ENCODE measurements at places on chromosomes 7 and 10.

- DNase-seq = no peak
Observed at GRCh38 chr7:92785923-92786322, 50.5 kb downstream of the CDK6 start.

- no peak for DNase-seq
Observed at GRCh38 chr7:81327468-81328266, 408.8 kb upstream of the SEMA3C start.

- no peak for DNase-seq
Observed at GRCh38 chr10:49435225-49435624, 39.3 kb upstream of the DRGX start.

DNA sequence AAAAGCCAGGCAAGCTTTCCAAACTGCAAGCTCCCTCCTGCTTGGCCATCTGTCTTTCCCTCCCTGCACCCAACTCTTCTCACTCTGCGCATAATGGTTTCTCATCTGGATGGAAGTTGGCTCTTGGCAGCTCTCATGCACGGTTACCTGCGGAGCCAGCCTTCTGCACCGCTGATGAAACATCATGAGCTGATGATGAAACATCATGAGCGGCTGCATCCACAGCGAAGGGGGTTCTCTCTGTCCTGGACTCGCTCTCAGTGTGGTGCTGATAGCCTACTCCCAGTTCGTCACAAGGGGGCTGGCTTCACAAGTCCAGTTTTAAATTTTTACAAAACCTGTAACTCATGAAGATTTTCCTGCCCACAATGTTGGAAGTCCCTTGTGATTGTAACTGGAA, 457.5 kb downstream of the ACTR3B start:
- no peak for DNase-seq

GRCh38 chr10:102918817-102919245, 737 bp downstream of the CNNM2 start:
- DNase-seq = no peak

- no peak for DNase-seq
Observed at GRCh38 chr10:16750461-16750860, 66.8 kb downstream of the RSU1 start.

- DNase-seq = no peak
Observed at GRCh38 chr10:109899356-109900331, 23.7 kb downstream of the XPNPEP1 start.

GRCh38 chr10:47404446-47404845, 20.4 kb upstream of the ZNF488 start:
- DNase-seq = no peak

DNA sequence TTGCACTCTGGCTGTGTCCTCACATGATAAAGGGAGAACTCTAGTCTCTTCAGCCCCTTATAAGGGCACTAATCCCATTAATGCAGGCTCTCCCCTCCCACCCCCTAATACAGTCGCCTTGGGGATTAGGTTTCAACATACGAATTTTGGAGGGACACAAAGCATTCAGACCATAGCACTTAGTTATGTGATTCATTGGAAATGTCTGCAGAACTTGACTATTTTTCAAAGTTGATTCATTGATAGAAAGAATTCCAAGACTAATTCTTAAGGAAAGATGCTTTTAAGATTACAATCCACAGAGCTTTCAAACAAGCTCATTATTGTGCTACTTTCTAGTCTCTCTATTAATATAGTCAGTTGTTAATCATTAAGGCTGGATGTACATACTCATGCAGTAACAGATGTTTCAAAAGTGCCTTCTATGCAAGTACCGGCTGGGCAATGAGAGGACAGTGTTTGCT, 85.3 kb upstream of the RPA3 start:
- DNase-seq = no peak

DNA sequence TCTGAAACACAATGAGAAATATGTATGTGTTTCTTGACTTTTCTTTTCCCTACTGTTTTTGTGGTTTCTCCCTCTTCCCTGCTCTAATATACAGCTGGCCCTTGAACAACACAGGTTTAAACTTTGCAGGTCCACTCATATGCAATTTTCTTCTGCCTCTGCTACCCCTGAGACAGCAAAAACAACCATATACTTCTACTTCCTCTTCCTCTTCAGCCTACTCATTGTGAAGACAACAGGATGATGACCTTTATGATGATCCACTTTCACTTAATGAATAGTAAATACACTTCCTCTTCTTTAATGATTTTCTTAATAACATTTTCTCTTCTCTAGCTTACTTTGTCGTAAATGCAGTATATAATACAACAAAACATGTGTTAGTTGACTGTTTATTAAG, 35.0 kb upstream of the DGKB start:
- DNase-seq = no peak

DNA sequence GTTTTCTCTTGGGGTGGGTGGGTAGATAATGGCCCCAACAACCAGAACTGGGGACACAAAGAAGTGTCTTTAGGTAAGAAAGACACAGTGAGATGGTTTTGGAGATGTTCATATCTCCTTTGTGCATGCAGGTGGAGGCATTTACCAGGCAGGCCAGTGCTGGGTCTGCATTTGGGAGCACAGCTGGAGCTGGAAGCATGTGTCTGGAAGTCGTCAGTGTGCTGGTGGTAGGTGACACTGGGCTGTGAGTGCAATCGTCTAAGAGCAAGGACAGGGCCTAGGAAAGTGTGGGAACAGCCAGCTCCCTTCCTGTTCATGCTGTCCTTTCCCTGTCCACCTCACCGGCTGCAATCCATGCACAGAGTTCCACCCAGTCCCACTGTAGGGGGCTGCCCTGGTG, 88.3 kb upstream of the ZNF32 start:
- no peak for DNase-seq

DNA sequence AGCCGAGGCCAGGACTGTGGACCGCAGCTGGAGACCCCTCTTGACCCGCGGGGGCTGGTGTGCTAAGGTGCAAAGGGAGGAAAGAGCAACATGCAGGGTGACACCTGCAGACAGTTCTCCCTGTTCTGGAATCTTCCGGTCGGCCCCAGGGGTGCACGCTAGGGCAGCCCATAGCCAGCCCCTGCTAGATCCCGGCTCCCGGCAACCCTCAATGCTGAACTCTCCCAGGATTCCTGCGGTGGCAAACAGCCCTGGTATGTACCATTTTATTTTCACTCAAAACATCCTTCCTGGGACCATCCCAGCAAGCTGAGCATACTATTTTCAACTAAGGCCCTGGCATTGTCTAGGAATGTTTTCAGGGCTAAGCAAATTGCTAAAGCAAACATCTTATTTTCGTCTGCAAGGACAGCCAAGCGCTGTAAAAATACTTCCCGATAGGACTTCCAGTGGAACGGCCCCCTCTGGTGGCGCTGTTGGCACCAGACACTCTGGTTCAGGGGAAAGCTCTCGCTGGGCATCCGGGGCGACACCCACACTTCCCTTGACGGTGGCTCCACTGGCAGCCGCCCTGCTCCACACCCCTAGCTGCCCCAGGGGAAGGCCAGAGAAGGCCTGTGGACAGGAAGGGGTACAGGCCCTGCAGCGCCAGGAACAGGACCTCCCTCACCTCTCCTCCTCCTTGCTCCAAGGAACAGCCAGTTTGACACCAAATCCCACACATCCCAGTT, 99.4 kb downstream of the CTBP2 start:
- no peak for DNase-seq

GRCh38 chr7:27948861-27949260, 208.9 kb downstream of the TAX1BP1 start:
- DNase-seq = no peak

- DNase-seq = no peak
Observed at GRCh38 chr7:96181174-96181573, 140.7 kb downstream of the SLC25A13 start.

- no peak for DNase-seq
Observed at GRCh38 chr10:131195116-131195515, 116.4 kb downstream of the TCERG1L start.

DNA sequence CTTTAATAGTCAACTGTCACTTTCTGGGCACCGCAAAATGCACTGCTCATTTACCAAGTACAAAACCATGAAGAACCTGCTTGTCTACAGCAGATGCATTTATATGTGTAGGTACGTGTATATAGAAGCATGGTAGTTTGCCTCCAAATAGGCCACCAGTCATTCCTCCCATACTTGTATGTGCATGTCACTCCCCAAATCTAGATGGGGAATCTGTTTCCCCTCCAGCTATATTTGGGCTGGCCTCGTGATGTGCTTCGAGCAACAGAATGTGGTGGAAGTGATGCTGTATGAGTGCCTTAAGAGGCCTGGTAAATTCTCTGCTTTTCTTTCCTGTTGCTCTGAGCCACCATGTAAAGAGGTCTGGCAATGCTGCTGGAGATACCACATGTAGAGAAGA, 47.1 kb downstream of the PSMC2 start:
- no peak for DNase-seq

- no peak for DNase-seq
Observed at GRCh38 chr10:59108296-59108870, 68.1 kb upstream of the PHYHIPL start.

DNA sequence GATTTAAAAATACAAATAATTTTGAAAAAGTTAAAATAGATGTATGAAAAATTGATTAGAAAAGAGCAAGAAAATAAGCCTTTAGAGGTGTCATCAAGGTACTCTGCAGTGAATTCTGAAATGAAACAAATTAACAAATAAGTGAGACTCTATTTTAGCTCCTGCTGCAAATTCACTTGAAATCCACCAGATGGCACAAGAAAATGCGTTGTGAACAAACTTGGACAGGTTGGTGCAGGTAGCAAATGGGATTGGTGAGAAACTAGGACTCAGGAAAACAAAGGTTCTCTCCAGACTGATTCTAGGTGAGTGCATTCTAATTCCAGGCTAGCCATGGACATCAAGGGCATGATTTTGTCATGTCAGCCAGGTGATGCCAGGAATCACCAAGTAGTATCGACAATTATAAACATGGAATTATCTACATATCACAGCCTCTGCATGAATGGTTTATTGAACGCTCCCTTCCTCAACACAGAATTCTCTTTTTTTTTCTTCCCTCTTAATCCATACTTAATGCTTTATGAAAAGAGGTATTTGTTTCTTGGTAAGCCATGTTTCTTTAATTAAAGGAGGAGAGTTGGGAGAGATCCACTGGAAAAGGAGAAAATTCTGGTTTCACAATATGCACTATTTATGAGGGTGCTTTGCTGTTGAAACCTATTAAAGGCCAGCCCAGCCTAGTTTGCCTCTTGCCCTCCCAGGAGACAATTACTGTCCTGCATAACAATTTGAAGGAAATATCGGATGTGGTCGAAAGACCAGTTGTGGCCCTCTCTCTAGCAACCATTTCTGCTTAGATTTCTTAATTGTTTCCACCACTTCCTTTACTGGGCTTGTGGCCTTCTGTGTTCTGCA, 118.1 kb downstream of the ZNF365 start:
- no peak for DNase-seq

DNA sequence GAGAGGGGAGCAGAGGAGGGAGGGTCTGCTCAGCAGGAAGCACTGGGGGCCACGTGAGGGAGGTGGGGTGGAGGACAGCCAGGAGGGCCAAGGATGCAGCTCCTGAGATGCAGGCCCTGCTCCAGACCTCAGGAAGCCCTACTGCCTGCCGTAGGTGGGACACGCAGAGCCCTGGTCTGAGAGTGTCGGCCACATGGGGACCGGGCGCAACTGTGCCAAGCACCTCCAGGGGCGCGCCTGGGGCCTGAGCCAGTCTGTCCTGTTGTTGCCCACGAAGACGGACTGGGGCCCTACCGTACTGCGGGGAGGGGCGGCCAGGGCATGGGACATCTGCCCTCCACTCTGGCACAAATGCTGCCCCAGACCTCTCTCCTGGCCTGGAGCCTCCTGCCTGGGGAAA, 31.6 kb downstream of the YKT6 start:
- no peak for DNase-seq

GRCh38 chr7:97373736-97374135, 256.2 kb downstream of the SDHAF3 start:
- DNase-seq = no peak

- no peak for DNase-seq
Observed at GRCh38 chr10:123781956-123782500, 109.6 kb downstream of the CPXM2 start.

- DNase-seq = no peak
Observed at GRCh38 chr7:95493247-95493646, 7.5 kb downstream of the ASB4 start.

- DNase-seq = no peak
Observed at GRCh38 chr10:129328546-129328945, 138.5 kb upstream of the MGMT start.

GRCh38 chr10:99629625-99629978, 9.4 kb upstream of the SLC25A28 start:
- no peak for DNase-seq

GRCh38 chr10:101136007-101136707, 5.1 kb downstream of the TLX1 start:
- DNase-seq = no peak

- no peak for DNase-seq
Observed at GRCh38 chr10:103078309-103078615, 114.8 kb downstream of the NT5C2 start.

DNA sequence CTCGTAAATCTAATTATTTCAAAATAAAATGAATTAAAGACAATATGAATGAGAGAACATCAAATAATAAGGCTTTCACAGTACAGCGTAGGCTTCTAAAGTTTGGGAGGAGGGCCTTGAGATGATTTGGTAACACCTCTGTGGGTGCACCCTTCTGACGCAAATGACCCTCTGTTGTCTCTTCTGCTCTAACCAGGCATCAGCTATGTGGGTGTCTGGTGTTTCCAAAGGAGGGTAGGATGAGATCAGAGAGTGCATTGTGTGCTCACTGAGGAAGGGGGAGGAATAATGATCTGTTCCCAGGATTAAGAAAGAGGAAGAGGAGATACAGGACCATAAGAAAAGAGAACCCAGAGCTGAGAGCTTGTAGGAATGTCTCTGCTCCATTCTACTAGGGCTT, 420.4 kb downstream of the SDK1 start:
- no peak for DNase-seq

GRCh38 chr7:130108809-130109208, 38.5 kb downstream of the KLHDC10 start:
- no peak for DNase-seq

DNA sequence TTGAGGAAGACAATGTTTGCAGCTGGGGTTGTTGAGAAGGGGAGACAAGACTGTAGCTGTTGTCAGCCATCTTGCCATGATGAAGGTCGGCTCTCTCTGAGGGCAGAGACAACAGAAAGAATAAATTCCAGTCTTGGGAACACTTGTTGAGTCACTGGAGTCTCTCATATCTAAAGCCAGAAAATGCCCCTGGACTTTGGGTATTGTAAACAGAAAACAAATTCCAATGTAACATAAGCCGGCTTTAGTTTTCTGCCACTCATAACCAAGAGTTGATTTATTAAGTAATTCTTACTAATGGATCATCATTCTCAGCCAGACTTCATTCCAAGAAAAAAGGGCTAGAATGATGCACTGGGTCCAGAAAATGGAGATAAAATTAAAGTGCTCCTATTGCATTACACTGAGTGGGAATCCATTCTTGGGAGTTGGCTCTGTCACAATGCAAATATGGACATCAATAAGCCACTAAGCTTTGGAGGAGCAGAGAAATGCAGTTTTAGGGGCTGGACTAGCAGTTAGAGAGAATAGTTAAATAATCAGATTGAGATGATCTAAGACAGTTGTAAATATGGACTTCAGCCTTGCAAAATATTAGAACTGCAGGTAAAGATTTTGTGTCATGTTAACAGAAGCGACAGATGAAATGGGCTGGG, 78.9 kb downstream of the ADAM12 start:
- DNase-seq = no peak

All from stimulated activated CD8-positive, alpha-beta memory T cell treated with anti-CD3 and anti-CD28 coated beads, Interleukin-4, amount 100 ng/mL, for 4 hours (primary cell).